ENCODE measurements at places on chromosomes 4 and X.

- DNase-seq = no peak
Measured at GRCh38 chr4:152459326-152459725, 76.6 kb downstream of the FBXW7 start.

- DNase-seq = no peak
Measured at GRCh38 chr4:98653890-98654867, 4.2 kb downstream of the TSPAN5 start.

GRCh38 chrX:153507484-153508178 is 9.8 kb upstream of the ATP2B3 start:
- no peak for DNase-seq

GRCh38 chr4:48141048-48141447 is 7.0 kb upstream of the TXK start:
- DNase-seq = no peak

GRCh38 chr4:884896-885295 is 47.2 kb downstream of the GAK start:
- no peak for DNase-seq

DNA sequence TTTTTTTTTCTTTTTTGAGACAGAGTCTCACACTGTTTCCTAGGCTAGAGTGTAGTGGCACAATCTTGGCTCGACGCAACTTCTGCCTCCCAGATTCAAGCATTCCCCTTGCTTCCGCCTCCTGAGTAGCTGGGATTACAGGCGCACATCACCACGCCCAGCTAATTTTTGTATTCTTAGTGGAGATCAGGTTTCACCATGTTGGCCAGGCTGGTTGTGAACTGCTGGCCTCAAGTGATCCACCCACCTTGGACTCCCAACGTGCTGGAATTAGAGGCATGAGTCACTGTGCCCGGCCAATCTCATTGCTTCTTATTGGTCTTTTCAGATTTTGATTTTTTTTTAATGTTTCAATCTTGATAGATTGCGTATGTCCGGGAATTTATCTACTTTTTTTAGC is 124.4 kb downstream of the NBDY start:
- no peak for DNase-seq

Measured in NCI-H1417 treated with DMSO at 0.1 percent for 48 hours (cell line).